ENCODE measurements at places on chromosomes 12 and 14. TPM values are rescaled to one million over a fixed set of nuclear protein-coding genes. Genes with fewer than 3 reads are reported as not detected.

- H3K4me3 ChIP-seq, result no peak overlapping the region
- peaks cover 5% of the 10 kb centered on the region for H3K36me3 ChIP-seq
- no peak overlapping the region for H3K27ac ChIP-seq
Observed at GRCh38 chr14:94049625-94050023, 23.5 kb downstream of the OTUB2 start.

GRCh38 chr14:61864329-61864898 is 102.2 kb downstream of the SNAPC1 start:
- H3K4me3 ChIP-seq, result no peak overlapping the region
- DNase-seq, result no peak
- H3K36me3 ChIP-seq, result no peaks in the 10 kb centered on the region

DNA sequence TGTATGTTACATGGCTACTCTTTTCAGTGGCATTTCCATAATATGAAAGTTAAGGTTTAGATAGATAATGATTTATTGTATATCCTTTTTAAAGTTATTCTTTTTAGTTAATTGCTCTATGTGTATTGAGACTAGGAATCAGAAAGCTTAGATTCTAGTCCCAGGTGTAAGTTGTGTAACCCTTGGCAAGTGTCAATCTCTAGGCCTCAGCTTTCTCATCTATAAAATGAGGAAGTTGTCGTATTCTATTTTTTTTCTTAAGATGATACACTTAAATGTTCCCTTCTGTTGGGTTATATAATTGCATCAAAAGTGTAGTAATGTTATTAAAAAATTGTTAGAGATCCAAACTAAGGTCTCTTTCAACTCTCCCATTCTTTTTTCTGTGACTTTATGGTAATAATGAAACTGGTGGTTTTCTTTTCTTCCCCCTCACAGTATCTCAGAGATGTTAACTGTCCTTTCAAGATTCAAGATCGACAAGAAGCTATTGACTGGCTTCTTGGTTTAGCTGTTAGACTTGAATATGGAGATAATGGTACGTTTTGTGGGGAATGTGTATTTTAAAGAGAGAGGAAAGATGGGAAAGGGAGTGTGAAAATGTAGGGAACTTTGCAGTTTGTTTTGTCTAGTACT is 4.1 kb downstream of the RTRAF start:
- H3K36me3 ChIP-seq, result no peaks in the 10 kb centered on the region

DNA sequence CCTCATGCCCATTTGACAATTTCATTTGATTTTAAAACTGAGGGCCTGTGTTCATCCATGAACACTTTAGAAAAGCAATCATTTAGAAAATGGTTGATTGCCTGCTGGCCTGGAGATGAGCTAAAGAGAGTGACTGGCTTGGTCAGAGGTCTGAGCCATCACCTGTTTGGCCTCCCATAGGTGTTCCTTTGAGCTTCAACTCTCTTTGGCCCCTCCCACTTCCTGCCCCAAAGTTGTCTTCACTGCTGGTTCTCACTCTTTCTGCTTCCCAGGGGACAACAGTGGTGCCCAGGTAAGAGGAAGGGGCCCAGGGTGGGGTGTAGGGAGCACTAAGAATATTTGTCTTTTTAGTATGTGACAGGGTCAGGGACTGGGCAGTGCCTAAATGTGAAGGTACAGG is 4.9 kb upstream of the TCP11L2 start:
- H3K27me3 ChIP-seq, result no peaks in the 10 kb centered on the region
- DNase-seq, result no peak
- H3K4me3 ChIP-seq, result no peak overlapping the region
- no peaks in the 10 kb centered on the region for H3K36me3 ChIP-seq
- H3K27ac ChIP-seq, result no peak overlapping the region

- H3K36me3 ChIP-seq, result no peaks in the 10 kb centered on the region
- H3K4me1 ChIP-seq, result peaks cover 49% of the 10 kb centered on the region
- no peak for DNase-seq
- no peaks in the 10 kb centered on the region for H3K27me3 ChIP-seq
- no peak overlapping the region for H3K27ac ChIP-seq
Observed at GRCh38 chr12:123075087-123075645, 75.7 kb downstream of the PITPNM2 start.

GRCh38 chr12:56995201-56995929 is 11.0 kb downstream of the ZBTB39 start:
- H3K4me1 ChIP-seq, result peaks cover 9% of the 10 kb centered on the region
- H3K27ac ChIP-seq, result peak overlapping the region; percentile 49
- no peaks in the 10 kb centered on the region for H3K27me3 ChIP-seq
- no peak for DNase-seq

- no peaks in the 10 kb centered on the region for H3K27me3 ChIP-seq
- H3K4me3 ChIP-seq, result no peak overlapping the region
- no peak for DNase-seq
- no peaks in the 10 kb centered on the region for H3K36me3 ChIP-seq
Observed at GRCh38 chr12:114774197-114774596, 90.2 kb upstream of the TBX3 start.

DNA sequence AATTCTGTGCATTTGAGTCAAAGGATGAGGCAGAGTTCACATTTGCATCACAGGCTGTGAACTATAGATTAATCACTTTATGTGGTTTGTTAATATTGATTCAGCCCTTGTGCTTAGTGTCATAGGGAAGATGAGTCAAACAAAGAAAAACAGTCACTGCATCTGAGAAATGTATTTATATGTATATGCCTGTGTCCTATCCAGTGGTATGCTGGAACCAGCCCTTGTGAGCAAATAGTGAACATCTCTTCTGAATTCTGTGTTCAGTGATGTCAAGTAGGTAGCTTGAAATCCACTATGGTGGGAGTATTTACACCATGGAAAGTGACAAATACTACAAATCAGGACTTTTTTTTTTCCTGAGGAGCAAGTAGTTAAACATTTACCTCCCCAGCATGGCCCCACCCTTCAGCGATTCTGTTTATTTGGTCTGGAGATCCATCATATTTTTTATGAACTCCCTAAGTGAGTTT is 128.5 kb downstream of the HMGA2 start:
- H3K27ac ChIP-seq, result no peak overlapping the region
- no peaks in the 10 kb centered on the region for H3K36me3 ChIP-seq
- peaks cover 8% of the 10 kb centered on the region for H3K4me1 ChIP-seq
- no peak for DNase-seq
- no peak overlapping the region for H3K4me3 ChIP-seq

- peaks cover 2% of the 10 kb centered on the region for H3K4me1 ChIP-seq
- DNase-seq, result no peak
- H3K4me3 ChIP-seq, result no peak overlapping the region
- H3K36me3 ChIP-seq, result peaks cover 14% of the 10 kb centered on the region
- no peak overlapping the region for H3K27ac ChIP-seq
Observed at GRCh38 chr14:74886001-74886400, 4.3 kb downstream of the DLST start.

DNA sequence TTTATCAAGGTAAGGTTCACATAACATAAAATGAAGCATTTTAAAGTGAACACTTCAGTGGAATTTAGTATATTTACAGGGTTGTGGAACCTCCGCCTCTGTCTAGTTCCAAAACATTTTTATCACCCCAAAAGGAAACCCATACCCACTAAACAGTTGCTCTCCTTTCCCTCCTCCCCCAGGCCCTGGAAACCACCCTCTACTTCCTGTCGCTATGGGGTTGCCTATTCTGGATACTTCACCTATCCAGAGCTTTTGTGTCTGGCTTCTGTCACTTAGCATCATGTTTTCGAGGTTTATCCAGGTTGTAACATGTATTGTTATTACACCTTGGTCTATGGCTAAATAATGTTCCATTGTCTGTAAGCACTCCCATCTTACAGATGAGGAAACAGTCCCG is 27.7 kb upstream of the ZFP36L1 start:
- no peak overlapping the region for H3K4me3 ChIP-seq
- no peak overlapping the region for H3K27ac ChIP-seq
- H3K27me3 ChIP-seq, result no peaks in the 10 kb centered on the region
- no peak for DNase-seq
- peaks cover 3% of the 10 kb centered on the region for H3K4me1 ChIP-seq

DNA sequence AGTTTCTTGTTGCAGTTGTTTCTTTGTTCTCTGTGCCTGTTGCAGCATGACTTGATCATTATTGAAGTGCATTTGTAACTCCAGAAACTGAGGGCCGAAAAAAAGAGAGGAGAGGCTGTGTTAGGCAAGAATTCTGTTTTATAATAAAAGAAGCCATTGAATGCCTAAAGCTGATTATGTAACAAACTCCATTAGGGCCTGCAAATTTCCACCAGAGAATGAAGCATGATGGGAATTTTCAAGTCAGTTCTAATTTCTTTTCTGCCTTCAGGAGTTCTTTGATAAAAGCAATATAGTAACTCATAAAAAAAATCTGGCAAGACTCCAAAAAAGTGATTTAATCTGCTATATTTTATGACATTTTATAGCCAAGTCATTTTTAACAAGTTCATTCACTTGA is 156.7 kb upstream of the RASSF8 start:
- no peaks in the 10 kb centered on the region for H3K27me3 ChIP-seq
- DNase-seq, result peak; percentile 49
- H3K4me1 ChIP-seq, result no peaks in the 10 kb centered on the region

- no peak overlapping the region for H3K4me3 ChIP-seq
- DNase-seq, result no peak
- H3K27ac ChIP-seq, result no peak overlapping the region
- no peaks in the 10 kb centered on the region for H3K36me3 ChIP-seq
- no peaks in the 10 kb centered on the region for H3K4me1 ChIP-seq
Observed at GRCh38 chr12:107477018-107477417, 208.6 kb upstream of the PWP1 start.

DNA sequence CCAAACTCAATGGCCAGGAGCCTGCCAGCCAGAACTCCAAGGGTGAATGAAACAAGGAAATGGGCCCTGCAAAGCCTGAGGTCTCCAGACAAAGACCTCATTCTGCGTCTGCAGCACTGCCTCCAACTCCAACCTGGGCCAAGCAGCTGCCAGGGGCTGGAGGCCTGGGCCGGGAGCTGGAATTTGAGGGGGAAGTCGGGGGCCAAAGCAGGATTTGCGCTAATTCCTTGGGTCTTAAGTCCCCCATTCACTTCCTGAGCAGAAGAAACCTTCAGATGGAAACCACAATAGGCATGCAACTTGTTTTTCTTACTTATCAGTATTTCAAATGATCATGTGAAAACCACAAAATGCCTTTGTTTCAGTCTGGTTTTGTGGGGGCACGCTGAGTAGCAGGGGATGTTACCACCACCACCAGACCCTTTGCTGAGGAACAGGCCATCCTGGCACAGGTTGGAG is 23.0 kb upstream of the TC2N start:
- H3K4me1 ChIP-seq, result peaks cover 16% of the 10 kb centered on the region
- H3K36me3 ChIP-seq, result peaks cover 5% of the 10 kb centered on the region
- no peak overlapping the region for H3K27ac ChIP-seq

DNA sequence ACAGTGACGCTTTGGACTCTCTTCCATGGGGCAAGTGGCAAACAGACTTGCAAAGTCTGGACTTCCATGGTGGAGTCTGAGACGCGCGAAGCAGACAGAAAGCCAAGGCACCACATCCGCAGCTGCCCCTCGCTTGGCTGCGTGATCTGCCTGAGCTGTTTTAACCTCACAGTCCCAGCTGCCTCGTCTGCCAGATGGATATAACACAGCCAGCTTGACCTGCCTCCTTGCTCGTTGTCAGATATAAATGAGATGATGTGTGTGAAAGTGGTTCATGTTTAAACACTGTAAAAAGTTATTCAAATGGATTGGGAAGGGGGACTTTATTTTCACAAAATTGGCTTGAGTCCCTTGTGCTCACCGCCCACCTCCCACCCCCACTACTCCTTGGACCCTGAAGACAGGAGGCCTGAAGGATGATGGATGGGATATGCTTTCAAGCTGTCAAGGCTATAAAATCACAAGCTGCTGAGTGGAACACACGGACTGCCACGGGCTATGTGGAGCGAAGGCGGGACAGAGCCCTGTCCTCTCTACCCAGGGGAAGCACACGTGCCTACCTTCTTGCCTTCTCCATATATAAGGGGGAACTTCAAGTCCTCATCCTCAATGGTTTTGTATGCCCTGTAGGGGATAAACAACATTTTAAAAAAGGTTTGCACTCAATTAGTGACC is 226.9 kb downstream of the MON2 start:
- peak; percentile 47 for DNase-seq
- no peak overlapping the region for H3K27ac ChIP-seq
- no peaks in the 10 kb centered on the region for H3K4me1 ChIP-seq
- H3K27me3 ChIP-seq, result no peaks in the 10 kb centered on the region

DNA sequence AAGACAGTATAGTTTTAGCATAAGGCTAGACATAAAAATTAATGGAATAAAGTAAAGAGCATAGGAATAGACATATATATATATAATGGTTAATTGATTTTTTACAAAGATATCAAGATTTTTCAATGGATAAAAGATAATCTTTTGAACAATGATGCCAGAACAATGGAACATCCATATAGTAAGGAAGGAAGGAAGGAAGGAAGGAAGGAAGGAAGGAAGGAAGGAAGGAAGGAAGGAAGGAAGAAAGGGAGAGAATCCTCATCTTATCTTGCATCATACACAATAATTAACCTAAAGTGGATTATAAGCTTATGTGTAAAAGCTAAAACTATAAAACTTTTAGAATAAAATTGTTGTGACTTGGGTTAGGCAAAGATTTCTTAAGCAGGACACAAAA is 9.8 kb upstream of the NELL2 start:
- no peak overlapping the region for H3K27ac ChIP-seq
- H3K27me3 ChIP-seq, result no peaks in the 10 kb centered on the region
- H3K4me1 ChIP-seq, result no peaks in the 10 kb centered on the region
- no peak for DNase-seq
- no peaks in the 10 kb centered on the region for H3K36me3 ChIP-seq

DNA sequence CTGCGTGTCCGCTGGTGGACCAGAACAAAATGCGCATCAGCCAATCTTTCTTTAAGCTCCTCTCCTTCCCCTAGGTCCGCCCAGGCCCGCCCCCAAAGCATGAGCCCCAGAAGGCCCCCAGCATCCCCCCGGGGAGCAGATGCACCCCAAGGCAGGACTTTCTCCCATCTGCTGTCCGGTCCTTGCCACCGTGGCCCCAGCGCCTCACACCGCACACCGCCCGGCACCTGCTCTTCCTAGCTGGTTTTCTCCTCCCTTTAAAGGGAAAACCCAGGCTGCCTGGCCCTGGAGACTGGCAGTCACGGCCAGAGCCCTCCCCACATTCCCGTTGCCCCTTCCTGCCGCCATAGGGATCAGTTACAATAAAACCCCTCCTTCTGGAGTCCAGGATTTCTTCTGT is 30.2 kb downstream of the RIMBP2 start:
- H3K4me3 ChIP-seq, result no peak overlapping the region
- H3K27ac ChIP-seq, result no peak overlapping the region
- no peak for DNase-seq
- H3K4me1 ChIP-seq, result no peaks in the 10 kb centered on the region
- H3K27me3 ChIP-seq, result no peaks in the 10 kb centered on the region

Gene FGF6
- total RNA-seq, result not detected

Gene TTC9
- total RNA-seq, result 5.2 TPM

Gene HOXC9
- 16.5 TPM for total RNA-seq

Gene CMA1
- total RNA-seq, result 2.1 TPM

Gene RNF10
- 229 TPM for total RNA-seq

Gene CATSPERB
- total RNA-seq, result 2.1 TPM

Gene CIT
- 81.6 TPM for total RNA-seq

Gene SAMD15
- total RNA-seq, result 6.2 TPM

Gene MYH7
- total RNA-seq, result 0.06 TPM

Gene CLEC4E
- total RNA-seq, result 4.3 TPM

Gene CHST11
- 23.3 TPM for total RNA-seq

Measured in kidney (tissue), 22 donors.